GM06990 (cell line): ENCODE measurements at places on chromosomes 7 and 10.
A peak's percentile ranks its signal among the peaks of the same experiment; 100 is the strongest.

DNA sequence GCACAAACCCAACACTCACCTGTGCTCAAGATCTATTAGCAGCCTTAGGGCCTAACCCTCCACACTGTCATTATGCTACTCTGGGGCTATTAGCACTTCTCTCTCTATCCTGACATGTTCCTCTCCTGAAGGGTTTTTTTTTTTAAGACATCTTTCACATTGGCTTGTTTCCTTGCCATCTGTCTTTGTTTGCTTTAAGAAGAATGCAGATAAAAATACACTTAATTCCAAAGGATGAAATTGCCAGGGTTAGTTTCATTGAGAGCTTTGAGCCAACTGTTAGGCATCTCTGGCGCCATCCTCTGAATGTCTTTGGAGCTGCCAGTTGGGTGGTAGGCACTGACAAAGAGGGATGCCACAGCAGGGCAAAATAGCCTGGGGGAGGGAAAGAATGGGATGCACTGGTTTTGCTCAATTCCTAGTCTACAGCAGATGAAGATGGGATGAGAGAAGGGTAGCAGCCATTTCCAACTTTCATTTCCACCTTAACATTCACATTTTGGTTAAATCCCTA is 399.2 kb downstream of the SORCS1 start:
- DNase-seq, result no peak

DNA sequence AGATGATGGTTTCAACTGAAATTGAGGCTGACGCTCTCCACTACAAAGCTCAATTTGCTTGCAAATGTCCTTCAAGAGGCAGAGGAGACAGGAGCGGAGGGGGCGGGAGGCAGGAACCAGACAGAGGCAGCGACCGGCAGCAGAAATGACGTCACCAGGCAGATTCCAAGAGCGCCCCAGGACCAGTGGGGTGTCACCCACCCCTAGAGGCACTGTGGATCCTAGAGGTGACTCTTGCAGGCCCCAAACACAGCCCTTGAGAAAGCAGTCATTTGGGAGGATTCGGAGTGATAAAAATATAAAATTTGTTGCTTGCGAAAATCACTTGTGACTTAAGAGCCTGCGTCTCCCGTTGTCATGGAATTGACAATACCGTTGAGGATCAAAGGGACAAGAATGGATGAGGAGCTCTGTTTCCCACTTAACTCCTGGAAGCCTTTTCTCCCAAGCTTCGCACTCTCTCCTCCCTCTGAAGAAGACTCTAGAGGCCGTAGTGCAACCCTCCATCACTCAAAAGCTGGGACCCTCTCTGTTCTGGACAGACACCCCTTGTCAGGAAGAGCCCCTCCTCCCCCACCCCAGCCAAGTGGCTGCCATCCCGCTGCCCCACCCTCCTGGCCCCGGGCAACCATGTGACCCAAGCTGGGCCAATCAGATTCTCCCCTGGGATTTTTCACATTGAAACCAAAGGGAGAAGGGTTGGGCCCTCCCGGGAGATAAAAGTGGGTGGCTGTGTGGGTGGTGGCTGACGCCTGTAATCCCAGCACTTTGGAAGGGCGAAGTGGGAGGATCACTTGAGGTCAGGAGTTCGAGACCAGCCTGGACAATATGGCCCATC is 16.3 kb upstream of the SLC29A4 start:
- no peak for DNase-seq

- no peak for DNase-seq
Measured at GRCh38 chr10:77664696-77665095, 27.1 kb upstream of the KCNMA1 start.

DNA sequence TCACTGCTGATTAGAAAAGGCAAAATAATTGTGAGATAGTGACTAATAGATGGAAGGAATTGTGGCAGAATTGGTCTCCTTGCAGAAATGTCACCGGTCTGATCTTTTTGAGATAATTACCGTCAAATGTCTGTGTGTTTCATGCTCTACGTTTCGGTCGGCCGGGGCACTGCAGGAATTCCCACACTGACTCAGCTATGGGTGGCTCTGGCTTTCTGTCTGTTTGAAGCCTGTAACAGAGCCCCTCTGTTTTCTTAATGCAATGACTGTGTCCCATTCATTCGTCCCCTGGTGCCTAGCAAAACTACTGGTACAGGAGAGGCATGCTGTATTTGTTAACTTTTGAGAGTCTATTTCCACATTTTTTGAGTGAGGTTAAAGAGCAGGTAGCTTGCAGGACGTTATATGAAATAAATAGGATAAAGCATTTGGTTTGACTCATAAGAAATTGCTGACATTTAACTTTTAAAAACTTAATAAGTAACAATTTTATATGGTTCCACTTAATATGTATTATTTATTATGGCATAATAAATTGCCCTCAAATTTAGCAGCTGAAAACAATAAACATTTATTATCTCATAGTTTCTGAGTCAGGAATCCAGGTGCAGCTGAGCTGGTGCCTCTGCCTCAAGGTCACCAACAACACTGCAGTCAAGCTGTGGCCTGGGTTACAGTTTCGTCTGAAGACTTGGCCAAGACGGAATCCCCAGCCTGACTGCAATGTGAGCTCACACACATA is 53.3 kb upstream of the CTBP2 start:
- DNase-seq, result no peak

- DNase-seq, result no peak
Measured at GRCh38 chr10:101609481-101609880, 21.4 kb downstream of the DPCD start.

GRCh38 chr10:69215405-69216171 is 4.5 kb upstream of the HKDC1 start:
- no peak for DNase-seq

DNA sequence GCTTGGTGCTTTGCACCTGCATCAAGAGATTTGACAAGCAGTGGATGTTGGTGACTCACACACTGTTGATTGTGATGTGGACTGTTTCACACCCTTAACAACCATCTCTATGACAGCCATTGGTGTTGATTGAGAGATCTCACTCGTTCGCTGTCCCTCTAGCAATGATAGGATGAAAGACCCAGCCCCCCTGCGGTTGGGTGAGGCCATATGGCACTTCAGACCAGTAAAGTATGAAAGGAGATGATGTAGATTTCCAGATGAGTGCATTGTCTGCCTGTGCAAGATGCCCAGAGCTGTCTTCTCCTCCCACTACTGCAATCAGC is 138.7 kb upstream of the PRR15 start:
- no peak for DNase-seq

- DNase-seq, result no peak
Measured at GRCh38 chr7:135785065-135785464, 36.5 kb upstream of the FAM180A start.

- no peak for DNase-seq
Measured at GRCh38 chr10:18478354-18478753, 173.0 kb downstream of the NSUN6 start.

DNA sequence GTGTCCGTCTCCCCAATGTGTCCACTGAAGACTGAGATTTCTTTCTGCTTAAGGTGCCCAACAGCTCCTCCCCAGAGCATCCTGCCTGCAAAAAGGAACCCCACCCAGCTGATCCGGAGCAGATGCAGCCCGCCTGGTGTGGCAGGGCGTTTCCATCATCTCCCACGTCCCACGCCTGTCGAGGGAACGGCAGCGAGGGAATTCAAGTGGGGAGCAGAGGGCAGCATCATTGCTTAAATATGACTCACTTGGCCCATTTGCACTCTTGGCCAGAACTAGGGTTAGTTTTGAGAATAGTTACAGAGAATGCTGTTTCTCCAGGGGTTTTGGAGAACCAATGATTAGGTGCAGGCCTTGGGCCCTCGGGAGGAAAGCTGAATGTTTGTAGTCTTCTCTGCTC is 20.8 kb downstream of the VWA2 start:
- DNase-seq, result no peak

DNA sequence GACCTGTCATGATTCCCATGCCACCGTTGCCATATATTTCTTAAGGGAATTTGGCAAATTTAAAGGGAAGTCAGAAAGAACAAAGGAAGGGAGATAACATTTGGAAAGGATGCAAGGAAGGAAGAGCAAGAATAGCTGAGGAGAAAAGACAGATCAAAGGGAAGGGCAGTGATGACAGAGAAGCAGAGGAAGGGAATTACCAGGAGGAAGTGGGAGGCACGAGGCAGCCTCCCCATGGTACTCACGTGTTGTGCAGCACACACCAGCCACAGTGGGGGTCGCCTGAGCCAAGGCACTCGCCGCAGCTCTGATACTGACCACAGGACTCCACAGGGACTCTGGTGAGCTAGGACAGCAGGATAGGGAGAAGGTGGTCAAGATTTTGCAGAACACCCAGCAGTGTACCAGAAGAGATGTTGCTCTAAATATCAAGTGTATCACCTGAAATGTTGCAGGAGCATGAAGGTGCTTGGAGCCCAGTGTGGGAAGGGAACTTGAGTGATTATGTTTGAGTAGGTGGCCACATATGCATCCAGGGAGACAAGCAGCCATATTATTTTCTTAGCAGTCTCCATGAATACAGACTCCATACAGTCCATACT is 335.3 kb downstream of the PLXNA4 start:
- DNase-seq, result no peak

DNA sequence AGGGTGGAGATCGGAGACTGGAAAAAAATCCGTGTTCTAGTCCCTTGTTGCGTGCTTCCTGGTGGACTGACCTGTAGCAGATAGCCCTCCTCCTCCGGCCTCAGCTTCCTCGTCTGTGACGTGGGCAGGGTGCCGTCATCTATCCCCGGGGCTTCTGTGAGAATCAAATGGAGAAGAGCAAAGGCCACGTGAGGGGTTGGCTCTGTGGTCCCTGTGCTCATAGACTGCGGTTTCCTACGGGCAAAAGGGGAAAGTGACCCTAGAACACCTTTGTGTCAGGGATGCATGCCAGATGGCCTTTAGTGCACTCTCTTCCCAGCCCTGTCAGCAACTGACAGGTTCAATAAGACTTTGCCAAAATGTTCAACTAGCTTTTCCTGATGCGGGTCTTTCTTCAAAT is 33.7 kb downstream of the GRK5 start:
- DNase-seq, result no peak

GRCh38 chr7:80027611-80028173 is 106.9 kb upstream of the GNAI1 start:
- no peak for DNase-seq

DNA sequence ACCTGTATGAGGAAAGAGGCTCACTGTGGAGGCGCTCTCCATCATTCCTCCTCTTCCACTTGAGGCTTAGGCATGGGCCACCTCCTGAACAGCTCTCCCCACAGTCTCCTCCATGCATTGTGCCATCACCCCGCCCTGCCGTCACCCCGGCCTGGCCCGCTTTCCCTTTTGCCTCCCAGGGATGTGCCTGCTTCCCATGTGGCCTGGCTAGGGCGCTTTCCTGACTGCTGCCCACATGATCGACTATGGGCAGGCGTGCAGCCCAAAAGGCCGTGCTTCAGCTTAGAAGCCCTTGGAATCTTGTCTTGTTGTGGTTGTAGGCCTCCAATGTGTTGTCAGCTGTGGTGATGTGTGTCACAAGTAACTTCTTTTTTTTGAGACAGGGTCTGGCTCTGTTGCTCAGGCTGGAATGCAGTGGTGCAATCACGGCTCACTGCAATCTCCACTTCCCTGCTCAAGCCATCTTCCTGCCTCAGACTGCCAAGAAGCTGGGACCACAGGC is 1.8 kb upstream of the ACTR3C start:
- DNase-seq, result no peak

DNA sequence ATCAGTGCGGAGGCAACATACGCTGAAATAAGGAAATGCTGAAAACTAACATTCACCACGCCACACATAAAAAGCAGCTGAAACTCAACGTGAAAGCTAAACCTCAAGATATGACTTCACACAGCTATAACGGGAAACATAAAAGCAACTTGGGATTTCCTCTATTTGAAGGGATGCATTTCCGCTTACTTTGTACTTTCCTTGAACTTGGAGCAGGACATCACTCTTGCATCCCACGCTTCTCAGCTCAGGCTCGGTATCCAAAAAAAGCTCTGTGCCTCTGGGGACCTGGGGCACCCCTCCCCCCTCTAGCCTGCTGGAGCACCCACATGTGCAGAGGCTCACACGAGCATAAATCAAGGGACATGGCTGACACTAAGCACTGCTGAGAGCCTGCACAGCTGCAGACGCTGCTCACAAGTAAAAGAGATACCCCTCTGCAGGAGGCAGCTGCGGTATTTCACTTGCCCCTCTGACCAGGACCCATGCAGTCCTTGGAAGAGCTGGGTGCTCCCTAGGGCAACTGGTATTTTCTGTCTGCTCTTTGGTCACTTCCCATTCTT is 34.2 kb downstream of the PARD3 start:
- DNase-seq, result peak; percentile 83

GRCh38 chr7:128788446-128789412 is 3.0 kb upstream of the CCDC136 start:
- DNase-seq, result no peak

- DNase-seq, result peak; percentile 49
Measured at GRCh38 chr10:26755443-26755903, 58.0 kb downstream of the PDSS1 start.

- peak; percentile 43 for DNase-seq
Measured at GRCh38 chr10:96789571-96790108, 42.5 kb upstream of the LCOR start.
